AG04449 (cell line): ENCODE measurements at places on chromosomes 4 and X.

GRCh38 chr4:109046471-109047201 lies 255.8 kb downstream of the COL25A1 start:
- DNase-seq, result peak; percentile 49

- DNase-seq, result no peak
Observed at GRCh38 chr4:75036046-75036830, 103.3 kb downstream of the PARM1 start.

DNA sequence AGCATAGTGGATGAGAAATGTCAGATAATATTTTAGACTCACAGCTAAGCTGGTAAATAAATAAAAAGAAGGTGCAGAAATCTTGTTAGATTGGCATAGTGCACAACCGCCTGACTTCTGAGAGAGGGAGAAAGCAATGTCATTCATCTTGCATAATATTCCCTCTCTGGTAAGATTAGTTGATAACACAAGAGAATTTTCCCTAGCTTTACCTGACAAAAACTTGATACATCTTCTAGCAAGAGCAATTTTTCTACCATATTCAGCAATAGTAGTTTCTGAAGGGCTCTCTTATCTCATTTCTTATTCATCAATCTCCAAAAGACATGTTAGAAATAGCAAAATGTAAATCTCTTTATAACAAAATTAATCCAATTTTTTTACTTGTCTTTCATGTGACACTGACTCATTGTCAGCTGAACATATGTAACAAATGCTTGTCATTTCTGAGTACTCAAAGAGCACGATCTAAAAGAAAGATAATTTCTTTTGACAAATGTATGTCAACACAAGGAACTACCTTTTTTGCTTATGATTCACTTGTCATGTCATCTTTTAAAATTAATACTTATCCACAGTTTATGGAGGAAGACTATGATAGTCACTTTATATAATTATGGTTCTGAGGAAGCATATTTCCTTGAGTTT lies 240.0 kb downstream of the ARAP2 start:
- DNase-seq, result no peak

- no peak for DNase-seq
Observed at GRCh38 chr4:114481856-114482255, 116.8 kb upstream of the UGT8 start.

DNA sequence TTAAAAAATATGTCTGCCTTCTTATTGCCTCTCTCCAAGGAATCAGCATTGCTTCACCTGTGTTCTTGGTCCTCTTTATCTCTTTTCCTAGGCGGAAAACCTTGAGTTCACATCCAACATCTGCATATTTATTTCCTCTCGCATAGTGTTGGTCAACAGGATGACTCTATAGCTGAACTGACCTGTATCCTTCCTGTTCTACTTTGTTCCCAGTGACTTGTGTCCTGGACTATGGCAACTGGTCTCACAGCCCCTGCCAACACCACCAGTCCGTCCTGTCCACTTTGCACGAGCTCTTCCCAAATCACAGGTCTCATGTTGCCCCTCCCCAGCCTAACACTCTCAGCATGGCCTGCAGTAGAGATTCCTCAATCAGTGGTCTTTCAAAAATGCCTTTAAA lies 2.0 kb downstream of the DIPK2B start:
- DNase-seq, result no peak

DNA sequence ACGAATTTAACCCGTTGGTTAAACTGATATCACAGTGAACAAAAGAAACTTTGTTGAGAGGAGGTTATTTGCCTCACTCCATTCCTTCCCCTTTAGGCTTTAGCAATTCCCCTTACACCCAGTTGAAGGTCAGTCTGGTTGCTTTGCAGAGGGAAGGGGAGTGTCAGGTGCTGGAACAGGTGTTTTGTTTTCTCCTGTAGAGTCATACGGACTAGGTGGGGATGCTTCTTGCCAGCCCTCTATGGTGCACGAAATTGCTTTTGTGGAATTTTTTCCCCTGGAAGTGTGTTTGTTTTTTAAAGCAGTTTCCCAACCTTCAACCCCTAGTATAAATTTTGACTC lies 33.1 kb downstream of the DLG3 start:
- no peak for DNase-seq

- DNase-seq, result no peak
Observed at GRCh38 chr4:53866055-53866454, 198.3 kb downstream of the CHIC2 start.

DNA sequence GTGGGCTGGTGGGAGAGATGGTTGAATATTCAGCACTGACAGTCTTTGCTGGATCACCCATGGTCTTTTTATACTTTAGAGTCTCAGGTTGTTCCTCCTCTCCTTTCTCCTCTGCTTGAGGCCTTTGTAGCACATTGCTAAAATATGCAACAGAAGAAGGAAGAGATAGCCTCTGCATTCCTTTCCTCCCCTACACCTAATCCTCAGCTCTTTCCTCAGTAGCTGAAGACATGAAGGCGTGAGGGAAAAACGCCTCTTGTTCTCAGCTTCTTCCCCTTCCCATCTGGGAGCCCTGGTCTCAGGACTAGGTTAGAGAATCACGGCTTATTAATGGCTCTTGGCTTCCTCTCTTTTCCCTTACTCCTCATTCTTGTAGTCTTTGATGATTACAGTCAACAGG lies 76.8 kb downstream of the RNF150 start:
- DNase-seq, result no peak

DNA sequence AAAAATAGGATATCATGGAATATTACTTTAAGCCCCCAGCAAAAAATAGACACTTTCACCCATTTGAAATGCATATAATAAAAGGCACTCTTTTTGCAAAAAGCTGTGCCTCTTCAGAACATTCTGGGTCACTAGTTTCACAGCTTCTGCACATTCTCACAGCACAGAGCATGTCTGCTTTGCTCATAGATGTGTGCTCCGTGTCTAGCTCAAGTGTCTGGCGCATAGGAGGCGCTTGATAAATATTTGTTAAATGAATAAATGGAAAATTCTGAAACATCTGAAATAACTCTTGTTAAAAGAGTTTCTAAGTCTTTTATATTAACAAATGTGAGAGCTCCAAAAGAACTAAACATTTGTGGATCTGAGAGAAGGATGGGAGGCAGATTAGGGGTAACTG lies 275.2 kb downstream of the PTTG2 start:
- no peak for DNase-seq

DNA sequence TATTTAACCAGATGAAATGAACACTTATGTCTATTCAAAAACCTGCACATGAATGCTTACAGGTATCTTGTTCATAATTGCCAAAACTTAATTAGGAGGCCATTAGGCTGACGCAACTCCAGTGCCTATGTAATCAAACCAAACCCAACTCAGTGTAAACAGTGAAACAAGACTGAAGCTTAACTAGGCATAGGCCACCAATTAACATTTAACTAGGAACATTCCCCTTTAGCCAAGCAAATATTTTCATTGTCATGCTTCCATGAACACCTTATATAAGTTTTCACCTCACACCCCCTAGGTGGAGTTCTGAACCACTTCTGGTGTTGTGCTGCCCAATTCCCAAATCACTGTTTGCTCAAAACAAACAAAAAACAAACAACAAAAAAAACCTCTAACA lies 686.0 kb downstream of the STPG2 start:
- no peak for DNase-seq

- DNase-seq, result no peak
Observed at GRCh38 chr4:186954509-186954908, 230.9 kb upstream of the FAT1 start.

- no peak for DNase-seq
Observed at GRCh38 chrX:67893931-67894330, 350.1 kb downstream of the AR start.

DNA sequence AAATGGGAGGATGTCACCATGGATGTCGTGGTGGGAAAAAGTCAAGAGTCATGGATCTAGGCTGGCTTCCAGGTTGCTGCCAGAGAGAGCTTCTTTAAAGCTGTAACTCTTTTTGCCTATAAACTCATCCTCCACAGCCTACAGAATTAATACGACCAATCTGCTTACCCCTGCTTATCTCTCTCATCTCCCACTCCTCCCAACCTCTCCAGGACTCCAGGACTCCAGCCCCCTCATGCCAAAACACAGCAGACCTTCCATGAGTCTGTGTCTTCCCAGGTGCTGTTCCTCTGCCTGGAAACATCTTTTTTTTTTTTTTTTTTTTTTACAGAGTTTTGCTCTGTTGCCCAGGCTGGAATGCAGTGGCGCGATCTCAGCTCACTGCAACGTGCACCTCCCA lies 15.3 kb upstream of the SLC10A4 start:
- no peak for DNase-seq
